ENCODE measurements at places on chromosomes 5 and 9.

DNA sequence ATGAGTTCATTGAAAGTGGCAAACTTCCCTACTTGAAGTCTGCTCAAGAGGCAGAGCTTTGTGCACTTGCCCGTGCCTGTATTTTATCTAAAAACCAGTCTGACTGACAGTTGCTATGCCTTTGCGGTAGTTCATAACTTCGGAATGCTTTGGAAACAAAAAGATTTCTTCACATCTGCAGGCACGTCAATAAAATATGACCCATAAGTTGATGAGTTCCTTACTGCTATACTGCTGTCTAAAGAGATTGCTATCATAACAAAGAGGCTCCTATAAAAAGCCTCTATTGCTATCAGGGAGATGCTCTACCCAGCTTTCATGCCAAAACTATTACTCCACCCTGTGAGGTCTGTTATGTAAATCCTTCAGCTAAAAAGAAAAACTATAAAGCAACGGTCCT lies 25.4 kb upstream of the RNF20 start:
- no peak for DNase-seq

GRCh38 chr5:17713301-17713700 lies 79.0 kb downstream of the TAF11L14 start:
- no peak for DNase-seq

DNA sequence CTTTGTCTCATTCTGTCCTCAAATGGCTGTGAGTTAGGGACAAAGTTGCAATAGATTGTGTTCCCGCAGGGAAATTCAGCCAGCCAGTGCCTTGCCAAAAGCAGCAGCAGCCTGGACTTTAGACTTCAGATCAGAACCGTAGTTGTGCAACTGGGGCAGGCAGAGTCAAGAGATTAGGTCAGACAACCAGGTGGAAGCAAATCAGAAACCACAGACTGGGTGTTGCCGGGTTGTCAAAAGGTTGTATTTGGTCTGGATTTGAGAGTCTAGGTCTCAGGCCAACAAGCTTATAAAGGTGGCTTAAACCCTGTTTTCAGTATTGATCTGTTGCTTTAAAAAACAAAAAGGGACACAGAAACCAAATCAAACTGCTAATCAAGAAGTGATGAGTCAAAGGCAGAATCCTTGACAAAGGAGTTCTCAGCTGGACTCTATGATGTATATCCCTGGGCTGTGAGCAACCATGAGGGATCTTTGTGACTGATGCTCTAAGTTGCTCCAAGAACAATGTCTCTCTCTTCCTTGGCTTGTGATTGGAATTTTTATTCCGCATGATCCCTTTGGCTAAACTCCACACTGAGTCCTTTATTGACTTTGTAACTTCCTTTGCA lies 20.9 kb downstream of the RFK start:
- no peak for DNase-seq

- DNase-seq = no peak
These were observed 106.7 kb downstream of the MCTP1 start for GRCh38 chr5:95178046-95178651.

- DNase-seq = no peak
These were observed 17.1 kb upstream of the APC start for GRCh38 chr5:112720576-112720975.
